Naive B cell (primary cell): ENCODE measurements at places on chromosomes 2 and 18. TPM values are rescaled to one million over a fixed set of nuclear protein-coding genes. Genes with fewer than 3 reads are reported as not detected.

DNA sequence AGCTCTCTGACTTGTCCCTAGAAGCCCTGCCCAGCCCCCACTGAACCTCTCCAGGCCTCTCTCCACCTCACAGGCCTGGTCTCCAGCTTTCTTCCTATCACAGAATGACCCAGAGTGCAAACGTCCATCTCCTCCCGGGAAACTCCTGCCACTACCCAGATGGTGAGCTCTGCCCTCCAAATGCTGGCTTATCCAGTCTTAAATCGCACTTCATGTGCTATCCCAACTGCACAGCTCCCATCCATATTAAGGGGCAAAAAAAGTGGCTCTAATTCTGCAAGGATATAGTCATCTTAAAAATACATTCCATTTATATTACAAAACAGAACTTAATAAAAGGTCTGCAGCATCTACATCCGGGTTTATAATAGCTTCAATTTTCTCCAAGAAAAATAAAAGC lies 70.8 kb upstream of the CDC42EP3 start:
- no peak for DNase-seq
- H3K27me3 ChIP-seq: no peaks in the 10 kb centered on the region
- no peak overlapping the region for H3K27ac ChIP-seq

Gene RAB6D
- polyA plus RNA-seq: not detected

GRCh38 chr18:72460210-72460680 lies 83.9 kb downstream of the CBLN2 start:
- no peaks in the 10 kb centered on the region for H3K27me3 ChIP-seq
- no peaks in the 10 kb centered on the region for H3K4me1 ChIP-seq

DNA sequence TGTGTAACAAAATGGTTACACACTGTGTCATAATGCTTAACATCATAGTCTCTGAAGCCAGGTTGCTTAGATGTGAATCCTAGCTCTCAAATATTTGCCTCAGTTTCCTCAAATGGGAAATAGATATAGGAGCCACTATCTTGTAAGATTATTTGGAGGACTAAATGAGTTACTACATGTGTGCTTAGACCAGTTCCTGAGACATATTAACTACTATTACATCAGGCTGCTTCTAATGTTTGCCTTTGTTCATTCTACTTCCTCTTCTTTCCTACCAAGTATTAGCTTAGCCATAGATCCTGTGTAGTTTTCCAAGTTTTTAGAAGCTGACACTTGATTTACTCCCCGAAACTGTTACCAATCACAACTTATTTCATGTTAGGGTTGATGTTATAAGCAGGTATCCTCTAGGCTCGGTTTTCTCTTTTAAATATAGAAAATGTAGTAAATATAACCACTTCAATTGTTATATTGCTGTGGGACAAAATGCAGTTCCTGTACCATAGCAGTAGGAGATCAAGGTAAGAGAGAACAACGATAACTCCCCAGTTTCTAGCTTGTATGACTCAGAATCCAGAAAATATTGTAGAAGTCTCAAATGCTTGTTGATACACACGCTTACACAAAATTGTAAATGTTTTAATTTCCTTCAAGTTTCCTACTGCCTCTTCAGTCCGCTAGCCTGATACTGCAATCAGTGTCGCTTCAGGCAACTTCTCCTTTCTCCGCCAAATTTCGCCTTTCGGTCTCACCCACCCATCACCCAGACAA lies 751 bp upstream of the DNAJC10 start:
- H3K27me3 ChIP-seq: no peaks in the 10 kb centered on the region
- H3K36me3 ChIP-seq: peaks cover under 1% of the 10 kb centered on the region
- DNase-seq: no peak
- no peak overlapping the region for H3K27ac ChIP-seq
- H3K4me1 ChIP-seq: peaks cover 19% of the 10 kb centered on the region
- H3K4me3 ChIP-seq: no peak overlapping the region

Gene KCNJ3
- polyA plus RNA-seq: not detected

- H3K36me3 ChIP-seq: no peaks in the 10 kb centered on the region
- H3K4me3 ChIP-seq: no peak overlapping the region
- no peak overlapping the region for H3K27ac ChIP-seq
- H3K27me3 ChIP-seq: peaks cover 13% of the 10 kb centered on the region
- DNase-seq: no peak
Measured at GRCh38 chr2:104502901-104503300, 351.0 kb upstream of the POU3F3 start.

DNA sequence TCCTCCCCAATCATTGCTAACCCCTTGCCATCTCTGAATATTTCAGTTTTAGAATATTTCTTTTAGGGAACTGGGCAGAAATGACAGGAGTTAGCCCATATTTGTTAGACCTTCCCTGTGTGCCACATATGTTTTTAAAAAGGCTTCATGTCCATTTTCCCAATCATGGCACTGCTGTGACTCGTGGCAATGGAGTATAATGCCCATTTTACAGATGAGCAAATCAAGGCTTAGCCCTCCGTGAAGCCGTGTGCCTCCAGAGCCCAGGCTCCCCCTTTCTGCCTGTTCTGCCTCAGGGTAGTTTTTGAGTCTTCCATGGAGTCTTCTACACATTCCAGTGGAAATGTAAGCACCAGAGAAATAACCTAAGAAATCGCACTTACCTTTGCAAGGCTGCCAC lies 130.1 kb downstream of the KCTD1 start:
- peaks cover 5% of the 10 kb centered on the region for H3K27me3 ChIP-seq
- DNase-seq: no peak
- no peaks in the 10 kb centered on the region for H3K36me3 ChIP-seq
- no peak overlapping the region for H3K27ac ChIP-seq
- no peak overlapping the region for H3K4me3 ChIP-seq

DNA sequence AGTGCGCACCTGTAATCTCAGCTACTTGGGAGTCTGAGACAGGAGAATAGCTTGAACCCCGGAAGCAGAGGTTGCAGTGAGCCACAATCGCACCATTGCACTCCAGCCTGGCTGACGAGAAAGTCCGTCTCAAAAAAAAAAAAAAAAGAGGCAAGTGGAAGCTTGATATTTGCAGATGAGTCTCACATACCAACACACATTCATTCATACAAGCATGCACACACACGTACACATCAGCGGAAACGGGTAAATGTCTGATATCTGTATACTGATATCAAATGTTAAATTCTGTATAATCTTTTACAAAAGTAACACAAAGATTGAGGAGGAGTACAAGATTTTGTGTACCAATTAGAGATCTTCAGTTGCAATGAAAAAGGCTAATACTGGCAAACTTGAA lies 47.8 kb upstream of the SPOPL start:
- DNase-seq: no peak
- peaks cover 14% of the 10 kb centered on the region for H3K36me3 ChIP-seq
- H3K27me3 ChIP-seq: no peaks in the 10 kb centered on the region
- no peak overlapping the region for H3K4me3 ChIP-seq
- no peak overlapping the region for H3K27ac ChIP-seq
- H3K4me1 ChIP-seq: no peaks in the 10 kb centered on the region

DNA sequence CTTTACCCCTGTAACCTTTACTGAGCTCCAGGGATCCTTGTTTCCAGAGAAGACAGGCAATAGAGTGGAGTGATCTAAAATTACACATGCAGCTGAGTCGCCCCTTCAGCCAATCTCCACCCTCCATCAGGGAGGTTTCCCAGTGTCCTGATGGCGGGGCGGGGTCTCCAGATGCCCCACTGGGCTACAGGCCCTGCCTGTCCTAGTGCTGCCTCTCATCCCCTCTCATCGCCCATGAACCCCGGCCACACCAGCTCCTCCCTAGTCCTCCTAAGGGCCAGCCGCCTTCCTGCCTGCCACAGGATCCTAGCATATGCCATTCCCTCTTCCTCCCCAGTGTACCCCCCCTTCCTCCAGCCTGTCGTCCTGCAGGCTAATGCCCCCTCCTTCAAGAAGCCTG lies 144.1 kb upstream of the GLI2 start:
- H3K4me1 ChIP-seq: peaks cover 4% of the 10 kb centered on the region
- no peak overlapping the region for H3K4me3 ChIP-seq
- no peak overlapping the region for H3K27ac ChIP-seq
- peaks cover 4% of the 10 kb centered on the region for H3K36me3 ChIP-seq

DNA sequence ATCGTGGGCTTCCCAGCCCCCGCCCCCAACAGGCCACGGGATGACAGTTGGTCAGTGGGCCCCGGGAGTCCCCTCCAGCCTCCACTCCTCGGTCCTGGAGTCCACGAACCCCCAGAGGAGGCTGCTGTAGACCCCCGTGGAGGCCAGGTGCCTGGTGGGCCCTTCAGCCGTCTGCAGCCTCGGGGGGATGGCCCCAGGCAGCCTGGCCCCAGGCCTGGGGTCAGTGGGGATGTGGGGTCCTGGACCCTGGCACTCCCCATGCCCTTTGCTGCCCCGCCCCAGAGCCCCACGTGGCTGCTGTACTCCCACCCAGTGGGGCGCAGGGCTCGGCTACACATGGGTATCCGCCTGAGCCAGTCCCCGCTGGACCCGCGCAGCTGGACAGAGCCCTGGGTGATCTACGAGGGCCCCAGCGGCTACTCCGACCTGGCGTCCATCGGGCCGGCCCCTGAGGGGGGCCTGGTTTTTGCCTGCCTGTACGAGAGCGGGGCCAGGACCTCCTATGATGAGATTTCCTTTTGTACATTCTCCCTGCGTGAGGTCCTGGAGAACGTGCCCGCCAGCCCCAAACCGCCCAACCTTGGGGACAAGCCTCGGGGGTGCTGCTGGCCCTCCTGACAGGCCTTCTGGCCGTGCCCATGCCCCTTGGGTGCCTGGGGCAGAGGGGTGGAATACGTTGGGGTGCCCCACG lies 7.6 kb downstream of the NEU4 start:
- no peaks in the 10 kb centered on the region for H3K27me3 ChIP-seq
- H3K4me3 ChIP-seq: no peak overlapping the region

GRCh38 chr2:44126106-44126797 lies 42.4 kb upstream of the PPM1B start:
- H3K27me3 ChIP-seq: no peaks in the 10 kb centered on the region
- H3K36me3 ChIP-seq: peaks cover under 1% of the 10 kb centered on the region
- H3K27ac ChIP-seq: no peak overlapping the region

Gene MROH2A
- not detected for polyA plus RNA-seq

Gene FBXO48
- polyA plus RNA-seq: 0.49 TPM

DNA sequence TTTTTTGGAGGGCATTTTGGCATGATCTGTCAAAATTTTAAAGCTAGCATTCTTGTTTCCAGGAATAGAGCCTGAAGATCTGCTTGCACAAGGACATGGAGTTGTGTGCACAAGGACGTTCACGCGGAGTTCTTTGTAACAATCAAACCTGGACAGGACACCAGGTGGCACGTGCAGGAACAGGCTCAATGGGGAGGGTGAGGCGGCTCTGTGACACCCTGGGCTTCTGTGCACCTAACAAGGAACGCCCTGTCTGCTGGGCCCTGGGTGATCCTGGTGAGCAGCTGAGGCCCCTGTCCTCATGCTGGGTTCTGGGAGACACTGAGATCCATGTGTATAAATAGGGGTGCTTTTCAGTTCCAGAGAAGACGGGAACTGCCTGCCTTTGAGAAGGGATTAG lies 93.1 kb upstream of the PXDN start:
- H3K4me1 ChIP-seq: peaks cover 6% of the 10 kb centered on the region
- H3K4me3 ChIP-seq: no peak overlapping the region
- H3K27ac ChIP-seq: no peak overlapping the region
- H3K36me3 ChIP-seq: no peaks in the 10 kb centered on the region
- DNase-seq: no peak
- H3K27me3 ChIP-seq: peaks cover 4% of the 10 kb centered on the region

GRCh38 chr2:5849562-5849961 lies 157.4 kb downstream of the SOX11 start:
- H3K4me3 ChIP-seq: no peak overlapping the region
- no peaks in the 10 kb centered on the region for H3K36me3 ChIP-seq
- no peaks in the 10 kb centered on the region for H3K4me1 ChIP-seq
- H3K27me3 ChIP-seq: no peaks in the 10 kb centered on the region

Gene ACVR2A
- polyA plus RNA-seq: 3.6 TPM

Gene GKN1
- not detected for polyA plus RNA-seq

DNA sequence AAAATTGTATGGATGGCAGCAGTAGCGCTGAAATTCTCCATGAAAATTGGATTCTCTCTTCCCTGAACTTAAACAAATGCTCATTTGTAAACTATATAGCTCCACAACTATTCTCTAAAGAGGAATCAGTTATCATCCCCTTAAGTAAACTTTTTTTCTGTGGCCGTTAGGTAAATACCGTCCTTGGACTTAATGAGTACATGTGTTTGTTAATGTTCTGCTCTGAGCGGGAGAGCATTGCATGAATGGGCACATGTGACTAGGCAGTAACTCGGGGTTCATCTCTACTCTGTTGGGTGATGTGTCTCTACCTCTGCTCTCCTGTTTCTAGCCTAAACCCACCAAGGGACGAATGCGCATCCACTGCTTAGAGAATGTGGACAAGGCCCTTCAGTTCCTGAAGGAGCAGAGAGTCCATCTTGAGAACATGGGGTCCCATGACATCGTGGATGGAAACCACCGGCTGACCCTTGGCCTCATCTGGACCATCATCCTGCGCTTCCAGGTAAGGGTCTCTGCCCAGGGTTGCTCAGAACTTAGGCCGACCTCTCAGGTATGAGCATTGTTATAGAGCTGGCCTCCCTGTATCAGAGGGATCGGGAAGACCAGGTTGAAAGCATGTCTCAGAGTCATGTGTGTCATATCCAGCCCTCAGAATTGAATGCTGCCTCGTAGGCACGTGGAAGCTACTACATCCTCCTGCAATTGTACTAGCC lies 111.5 kb upstream of the EML6 start:
- H3K4me1 ChIP-seq: peaks cover 44% of the 10 kb centered on the region
- peaks cover 17% of the 10 kb centered on the region for H3K36me3 ChIP-seq
- DNase-seq: no peak
- peak overlapping the region; percentile 30 for H3K27ac ChIP-seq
- no peak overlapping the region for H3K4me3 ChIP-seq

Gene ARHGAP25
- polyA plus RNA-seq: 84.7 TPM

Gene PGAP1
- not detected for polyA plus RNA-seq

GRCh38 chr2:195613922-195614321 lies 43.1 kb upstream of the SLC39A10 start:
- no peak overlapping the region for H3K27ac ChIP-seq
- no peaks in the 10 kb centered on the region for H3K27me3 ChIP-seq
- peaks cover 18% of the 10 kb centered on the region for H3K4me1 ChIP-seq
- DNase-seq: no peak
- H3K36me3 ChIP-seq: no peaks in the 10 kb centered on the region
- H3K4me3 ChIP-seq: no peak overlapping the region

GRCh38 chr2:25215948-25216679 lies 47.7 kb upstream of the POMC start:
- DNase-seq: peak; percentile 90
- no peaks in the 10 kb centered on the region for H3K36me3 ChIP-seq
- H3K4me3 ChIP-seq: peak overlapping the region; percentile 66
- H3K27me3 ChIP-seq: no peaks in the 10 kb centered on the region
- H3K27ac ChIP-seq: peak overlapping the region; percentile 81
- peaks cover 38% of the 10 kb centered on the region for H3K4me1 ChIP-seq

GRCh38 chr2:211900518-211900917 lies 638.1 kb downstream of the ERBB4 start:
- H3K4me1 ChIP-seq: no peaks in the 10 kb centered on the region
- no peak overlapping the region for H3K4me3 ChIP-seq
- H3K36me3 ChIP-seq: no peaks in the 10 kb centered on the region
- no peaks in the 10 kb centered on the region for H3K27me3 ChIP-seq
- no peak for DNase-seq

- no peaks in the 10 kb centered on the region for H3K36me3 ChIP-seq
- H3K4me3 ChIP-seq: no peak overlapping the region
- no peak for DNase-seq
- H3K27me3 ChIP-seq: peaks cover 24% of the 10 kb centered on the region
Measured at GRCh38 chr2:10873790-10874437, 37.8 kb upstream of the KCNF1 start.

Gene FER1L5
- polyA plus RNA-seq: not detected
